ENCODE measurements at places on chromosomes 1 and 21. TPM values are rescaled to one million over a fixed set of nuclear protein-coding genes. Genes with fewer than 3 reads are reported as not detected.
A peak's percentile ranks its signal among the peaks of the same experiment; 100 is the strongest.

GRCh38 chr1:93317207-93317606 lies 28.5 kb upstream of the DR1 start:
- peak; percentile 20 for DNase-seq

- no peak for DNase-seq
These were observed 35.9 kb downstream of the RAP1GAP start for GRCh38 chr1:21633141-21633755.

DNA sequence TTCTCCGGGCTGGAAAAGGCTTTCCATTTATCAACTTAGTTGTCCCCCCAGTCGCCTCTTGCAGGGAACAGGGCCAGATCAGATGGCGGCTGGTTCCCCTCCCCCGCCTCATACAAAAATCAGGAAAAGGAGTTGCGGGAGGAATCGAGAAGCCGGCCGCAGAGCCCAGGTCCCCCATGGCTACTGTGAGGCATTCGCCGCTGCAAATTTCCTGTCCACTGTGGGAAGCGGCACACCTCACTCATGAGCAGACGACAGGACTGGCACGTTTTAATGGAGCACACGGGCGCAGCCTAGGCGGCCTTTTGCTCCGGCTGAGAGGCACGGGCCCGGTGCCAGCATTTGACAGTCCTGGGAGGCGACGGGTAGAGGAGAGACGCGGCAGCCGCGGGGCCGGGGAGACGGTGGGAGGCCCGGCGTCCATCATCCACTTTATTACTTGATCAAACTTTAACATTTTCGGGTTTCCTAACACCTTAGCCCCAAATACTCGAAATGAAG lies 1.1 kb downstream of the GNG4 start:
- DNase-seq: no peak

SMPDL3B gene
- 19.8 TPM for total RNA-seq

GRCh38 chr1:42937141-42937696 lies 21.4 kb downstream of the SLC2A1 start:
- DNase-seq: no peak

DNA sequence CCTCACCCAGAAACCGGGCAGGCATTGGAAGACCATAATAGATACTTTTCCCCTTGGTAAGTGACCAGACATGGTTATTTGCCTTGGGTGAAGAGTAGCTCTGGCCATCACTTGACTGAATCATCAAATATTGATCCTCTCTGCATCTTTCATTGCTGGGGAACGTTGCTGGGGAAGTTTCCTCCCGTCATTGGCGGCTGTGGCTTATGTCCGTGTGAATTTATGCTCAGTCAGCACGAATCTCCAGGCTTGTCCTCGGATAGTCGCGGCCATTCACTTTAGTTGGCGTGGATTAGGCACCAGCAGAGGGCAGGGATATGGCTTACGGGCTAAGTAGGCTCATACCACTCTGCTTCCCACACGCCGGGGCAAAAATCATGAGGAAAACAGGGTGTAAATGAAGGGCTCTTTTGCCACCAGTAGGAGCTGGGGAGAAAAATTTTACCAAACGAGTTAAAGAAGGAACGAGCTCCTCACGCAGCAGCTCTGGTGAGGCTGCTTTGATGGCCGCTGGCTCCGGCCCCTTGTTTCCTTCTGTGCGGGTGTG lies 473.4 kb downstream of the CAMTA1 start:
- DNase-seq: no peak

DNA sequence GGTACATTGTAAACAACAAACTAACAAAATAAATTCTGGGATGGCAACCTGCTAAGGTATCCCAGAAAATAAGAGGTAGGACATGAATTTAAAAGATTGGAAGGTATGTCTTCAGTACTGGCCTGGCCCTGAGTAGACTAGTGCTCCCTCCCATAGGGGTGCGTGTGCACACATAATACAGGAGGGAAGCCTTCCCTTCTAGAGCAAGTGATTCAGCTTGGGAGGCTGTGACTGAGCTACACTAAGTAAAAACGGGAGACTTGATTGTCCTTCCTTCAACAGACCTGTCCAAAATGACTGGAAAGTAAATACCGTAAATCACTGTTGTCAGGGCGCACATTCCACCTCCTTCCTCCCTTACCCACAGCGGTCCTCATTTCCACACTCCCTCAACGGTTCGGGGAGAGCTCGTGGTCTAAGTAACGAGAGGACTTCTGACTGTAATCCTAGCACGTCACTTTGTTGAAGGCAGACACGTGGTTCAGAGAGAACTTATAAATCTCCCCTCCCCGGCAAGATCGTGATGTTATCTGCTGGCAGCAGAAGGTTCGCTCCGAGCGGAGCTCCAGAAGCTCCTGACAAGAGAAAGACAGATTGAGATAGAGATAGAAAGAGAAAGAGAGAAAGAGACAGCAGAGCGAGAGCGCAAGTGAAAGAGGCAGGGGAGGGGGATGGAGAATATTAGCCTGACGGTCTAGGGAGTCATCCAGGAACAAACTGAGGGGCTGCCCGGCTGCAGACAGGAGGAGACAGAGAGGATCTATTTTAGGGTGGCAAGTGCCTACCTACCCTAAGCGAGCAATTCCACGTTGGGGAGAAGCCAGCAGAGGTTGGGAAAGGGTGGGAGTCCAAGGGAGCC lies at the start of gene TGFB2:
TSS of gene TGFB2 (plus strand) at position 523 of the 859 bp plus-strand sequence. CDS start 1,366 bp downstream, outside the sequence.
- peak; percentile 87 for DNase-seq

GUCA2A gene
- total RNA-seq: 1.8 TPM

All from stomach (tissue), 19 donors.